Panc1 (cell line): ENCODE measurements at places on chromosomes 11 and 22. TPM values are rescaled to one million over a fixed set of nuclear protein-coding genes. Genes with fewer than 3 reads are reported as not detected.

DNA sequence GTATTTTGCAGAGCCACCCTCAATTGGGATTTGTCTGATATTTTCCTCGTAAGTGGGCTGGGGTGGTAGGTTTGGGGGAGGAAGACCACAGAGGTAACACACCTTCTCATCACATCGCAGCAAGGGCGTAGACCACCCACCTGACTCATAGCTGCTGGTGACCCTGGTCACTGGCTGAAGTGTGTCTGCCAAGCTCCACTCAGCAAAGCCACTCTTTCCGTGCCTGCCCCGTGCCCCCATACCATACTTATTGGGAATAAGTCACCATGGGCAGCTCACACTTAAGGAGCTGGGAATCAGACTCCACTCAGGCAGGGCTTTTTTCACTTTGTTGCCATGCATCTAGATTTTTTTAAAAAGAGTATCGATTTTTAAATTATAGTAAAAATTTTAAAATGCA lies 111.6 kb downstream of the PHF21B start:
- no peak for DNase-seq

SYTL2 gene
- 132 TPM for total RNA-seq

- DNase-seq, result no peak
These were observed 90.2 kb downstream of the PLEKHA7 start for GRCh38 chr11:16923987-16924386.

UCP2 gene
- 68.8 TPM for total RNA-seq

DNA sequence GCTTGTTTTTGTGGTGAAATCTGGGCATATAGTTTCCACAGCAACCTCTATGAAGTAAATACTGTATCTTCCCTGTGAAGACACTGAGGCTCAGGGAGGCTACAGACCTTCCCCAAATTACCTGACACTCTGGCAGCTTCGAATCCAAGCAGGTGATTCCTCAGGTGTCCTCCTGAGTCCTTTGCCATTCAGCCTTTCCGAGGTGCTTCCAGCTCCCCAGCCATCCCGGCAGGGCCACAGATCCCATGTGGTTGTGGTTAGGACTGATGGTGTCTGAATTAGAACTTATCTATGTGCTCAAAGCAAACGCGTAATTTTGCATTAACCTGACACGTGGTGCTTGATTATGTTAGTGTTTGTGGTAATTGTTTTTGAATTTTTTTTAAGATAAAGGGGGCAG lies 785.6 kb downstream of the BRD1 start:
- DNase-seq, result no peak
